GM20000 (cell line): ENCODE measurements at places on chromosomes 11 and 22.

GRCh38 chr11:6633422-6634408, 14.5 kb upstream of the TPP1 start:
- no peak for DNase-seq

- no peak for DNase-seq
Observed at GRCh38 chr22:17266251-17266971, 47.2 kb upstream of the ADA2 start.

DNA sequence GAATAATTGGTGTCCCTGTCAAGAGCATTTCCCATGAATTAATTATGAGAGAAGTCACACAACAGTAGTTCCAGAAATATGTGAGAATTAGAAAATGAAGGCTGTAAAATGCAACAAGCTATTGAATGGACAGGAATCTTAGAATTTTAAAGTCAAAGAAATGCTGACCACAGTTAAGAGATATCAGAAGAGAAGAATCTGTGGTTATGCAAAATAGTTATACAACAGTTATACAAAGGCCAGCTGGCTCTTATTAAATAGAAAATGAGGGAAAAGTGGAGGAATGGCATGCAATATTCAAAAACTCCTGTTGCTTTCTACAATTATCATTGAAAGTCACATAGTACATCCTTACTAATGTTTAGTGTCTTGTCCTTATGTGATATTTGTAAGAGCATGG, 27.4 kb downstream of the CASP12 start:
- DNase-seq, result no peak

DNA sequence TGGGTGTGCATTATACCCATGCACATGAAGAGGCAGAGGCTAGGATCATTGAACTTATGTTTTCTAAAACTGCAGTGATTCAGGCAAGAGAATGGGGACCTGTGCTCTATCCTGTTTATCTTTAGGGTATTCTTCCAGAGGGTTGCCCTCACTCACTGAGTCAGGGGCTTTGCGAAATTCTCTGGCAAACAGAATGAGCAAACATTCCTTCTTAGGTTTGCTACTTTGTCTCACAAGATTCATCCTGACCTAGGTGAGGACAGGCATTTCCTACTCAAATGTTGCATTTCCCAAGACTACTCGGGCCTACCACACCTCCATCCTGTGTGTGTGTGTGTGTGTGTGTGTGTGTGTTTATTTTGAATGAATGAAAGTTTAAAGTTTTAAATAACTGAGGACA, 2.7 kb upstream of the EIF3M start:
- no peak for DNase-seq

- DNase-seq, result no peak
Observed at GRCh38 chr22:35887296-35887875, 141.2 kb downstream of the RBFOX2 start.

GRCh38 chr22:31212783-31213629, 908 bp downstream of the LIMK2 start:
- no peak for DNase-seq

DNA sequence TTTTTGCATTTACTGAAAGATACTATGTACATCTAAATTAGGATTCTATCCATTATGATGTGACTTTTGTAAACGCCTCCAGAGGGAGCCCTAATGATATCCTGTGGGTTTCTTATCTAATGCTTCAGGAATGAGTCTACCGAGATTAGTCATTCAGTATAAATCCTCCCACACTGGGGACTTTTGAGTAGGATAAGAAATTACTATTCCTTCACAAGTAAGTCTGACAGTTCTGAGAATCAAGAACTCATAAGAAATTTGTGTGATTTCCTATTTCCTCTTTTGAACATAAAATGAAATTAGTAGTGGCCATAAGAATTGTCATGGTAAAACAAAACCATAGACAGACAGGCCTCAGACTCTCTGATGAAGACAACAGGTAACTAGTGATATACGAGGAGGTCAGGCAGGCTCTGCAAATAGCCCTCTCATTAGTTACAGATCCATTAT, 10.0 kb upstream of the OR5M1 start:
- peak; percentile 11 for DNase-seq

- DNase-seq, result no peak
Observed at GRCh38 chr22:44261861-44262595, 50.7 kb downstream of the SHISAL1 start.

GRCh38 chr11:43837879-43838278, 42.8 kb upstream of the ALKBH3 start:
- DNase-seq, result peak; percentile 8

GRCh38 chr11:77401486-77402217, 72.2 kb downstream of the PAK1 start:
- DNase-seq, result no peak

DNA sequence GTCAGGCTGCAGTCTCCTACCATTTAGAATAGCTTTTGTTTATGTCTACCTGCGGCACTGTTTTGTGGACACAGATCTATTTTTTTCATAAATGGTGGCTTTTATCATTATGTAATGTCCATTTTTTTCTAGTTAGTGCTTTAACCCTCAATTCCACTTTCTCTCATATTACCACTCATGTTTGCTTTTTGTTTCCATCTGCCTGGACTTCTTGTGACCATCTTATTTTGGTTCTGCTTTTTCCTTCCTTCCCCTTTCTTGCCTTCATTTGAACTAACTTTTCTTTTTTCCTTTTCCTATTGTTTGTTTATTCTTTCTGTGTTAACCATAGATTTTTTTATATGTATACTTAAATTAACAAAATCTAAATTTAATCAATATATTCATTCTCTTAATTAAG, 98.5 kb upstream of the SLC22A12 start:
- DNase-seq, result no peak

DNA sequence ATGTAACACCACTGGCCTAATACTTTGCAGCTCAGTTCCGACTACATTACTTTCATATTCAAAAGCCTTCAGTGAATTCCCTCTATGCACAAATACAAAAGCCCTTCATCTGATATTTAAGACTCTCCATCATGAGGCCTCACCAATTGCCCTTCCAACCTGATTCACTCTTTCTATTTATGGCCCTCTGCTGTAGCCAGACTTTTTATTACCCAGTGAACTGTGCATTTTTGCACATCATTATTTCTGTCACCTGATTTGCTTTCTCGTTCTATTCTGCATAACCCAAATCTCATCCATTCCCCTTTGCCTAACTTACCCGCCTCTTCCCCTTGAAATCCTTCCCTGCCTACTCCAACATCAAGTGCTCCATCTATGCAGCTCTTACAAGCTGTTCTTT, 78.3 kb downstream of the BBOX1 start:
- DNase-seq, result no peak

DNA sequence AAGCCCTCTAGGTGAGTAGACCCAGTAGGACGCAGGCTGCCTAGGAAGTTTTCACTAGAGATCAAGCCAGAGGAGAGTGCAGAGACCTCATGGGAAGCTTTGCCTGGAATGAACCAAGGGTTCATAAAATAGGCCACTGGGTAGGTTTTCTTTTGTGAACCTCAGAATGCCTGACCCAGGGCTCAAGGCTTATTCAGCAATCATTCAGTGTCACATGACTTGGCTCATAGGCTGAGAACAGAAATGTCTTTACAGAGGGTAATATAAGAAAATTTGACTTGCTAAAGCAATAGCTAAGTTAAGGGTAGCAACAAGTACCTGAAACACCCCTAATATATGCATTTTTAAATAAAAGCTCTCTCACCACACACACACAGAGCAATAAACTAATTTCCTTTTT, 132.6 kb downstream of the RAB38 start:
- no peak for DNase-seq

DNA sequence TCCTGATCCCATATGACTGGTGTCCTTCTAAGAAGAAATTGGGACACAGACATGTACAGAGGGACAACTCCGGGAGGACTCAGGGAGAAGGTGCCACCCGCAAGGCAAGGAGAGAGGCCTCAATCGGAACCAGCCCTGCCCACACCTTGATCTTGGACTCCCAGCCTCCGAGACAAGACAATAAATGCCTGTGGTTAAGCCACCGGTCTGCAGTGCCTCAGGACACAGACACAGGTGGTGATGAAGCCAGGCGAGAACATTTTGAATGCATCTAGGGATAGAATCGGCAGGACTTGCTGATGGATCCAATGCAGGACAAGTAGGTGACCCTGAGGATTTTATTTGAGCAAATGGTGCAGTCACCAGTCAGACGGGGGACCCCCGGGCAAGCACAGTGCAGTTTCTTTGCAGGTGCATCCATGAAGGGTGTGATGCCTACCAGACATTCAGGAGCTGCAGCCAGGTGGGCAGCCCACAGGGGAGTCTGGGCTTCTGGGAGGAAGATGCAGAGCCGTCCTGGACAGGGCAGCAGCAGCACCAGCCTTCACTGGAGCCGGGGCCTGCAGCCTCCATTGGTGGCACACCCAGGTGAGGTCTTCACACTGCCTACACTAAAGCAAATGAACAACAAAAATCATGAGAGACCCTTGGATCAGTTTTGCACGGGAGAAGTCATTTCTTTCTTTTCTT, 20.2 kb upstream of the SEPTIN5 start:
- no peak for DNase-seq

DNA sequence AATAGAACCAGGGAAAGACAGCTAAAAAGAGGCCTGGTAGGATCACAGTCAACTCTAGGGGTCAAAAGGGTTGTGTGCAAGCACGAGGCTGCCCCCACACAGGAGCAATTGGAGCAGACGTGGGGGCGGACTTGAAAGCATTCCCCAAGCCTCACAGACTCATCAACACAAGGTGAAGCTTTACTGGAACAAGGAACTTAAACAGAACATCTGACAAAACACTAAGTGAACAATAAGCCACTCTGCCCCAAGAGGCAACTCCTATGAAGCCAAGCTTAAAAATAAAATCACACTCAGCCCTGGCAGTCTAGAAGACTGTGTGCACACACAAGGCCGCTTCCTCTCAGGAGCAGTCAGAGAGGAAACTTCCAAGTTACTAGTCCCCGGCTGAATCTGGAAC, 32.2 kb upstream of the TEAD1 start:
- no peak for DNase-seq

- DNase-seq, result no peak
Observed at GRCh38 chr22:22896601-22897000, 9.0 kb downstream of the IGLL5 start.

DNA sequence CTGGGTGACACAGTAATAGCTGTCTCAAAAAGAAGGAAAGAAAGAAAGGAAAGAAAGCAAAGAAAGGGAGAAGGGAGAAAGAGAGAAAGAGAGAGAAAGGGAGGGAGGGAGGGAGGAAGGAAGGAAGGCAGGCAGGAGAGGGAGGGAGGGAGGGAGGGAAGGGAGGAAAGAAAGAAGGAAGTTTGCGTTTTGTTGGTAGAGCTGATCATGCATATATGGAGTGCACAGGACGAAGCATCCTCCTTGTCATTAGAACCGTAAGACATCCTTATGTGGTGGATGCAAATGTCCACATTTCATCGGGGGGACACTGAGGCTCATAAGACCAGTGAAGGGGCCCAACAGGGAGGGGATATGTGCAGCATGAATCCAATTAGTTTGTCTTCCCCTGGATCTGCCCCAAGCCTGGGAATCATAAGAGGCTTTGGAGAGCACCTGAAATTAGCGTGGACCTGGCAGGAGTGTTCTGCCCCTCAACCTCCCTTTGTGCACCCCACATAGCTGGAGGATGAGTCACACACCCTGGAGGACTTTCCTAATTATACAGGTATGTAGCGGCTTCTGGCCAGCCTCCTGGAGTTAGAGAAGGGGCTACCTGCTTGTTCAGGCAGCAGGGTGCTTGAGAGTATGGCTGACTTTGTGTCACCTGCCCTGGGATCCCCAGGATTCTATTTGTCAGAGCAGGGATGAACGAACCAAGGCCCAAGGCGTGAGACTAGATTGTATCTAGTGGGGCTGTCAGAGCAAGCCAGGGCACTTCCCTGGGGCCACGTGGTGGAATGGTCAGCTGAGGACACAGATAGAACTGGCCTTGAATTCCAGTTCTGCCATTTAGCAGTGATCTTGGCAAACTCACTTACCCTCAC, 119.7 kb upstream of the CD82 start:
- no peak for DNase-seq

DNA sequence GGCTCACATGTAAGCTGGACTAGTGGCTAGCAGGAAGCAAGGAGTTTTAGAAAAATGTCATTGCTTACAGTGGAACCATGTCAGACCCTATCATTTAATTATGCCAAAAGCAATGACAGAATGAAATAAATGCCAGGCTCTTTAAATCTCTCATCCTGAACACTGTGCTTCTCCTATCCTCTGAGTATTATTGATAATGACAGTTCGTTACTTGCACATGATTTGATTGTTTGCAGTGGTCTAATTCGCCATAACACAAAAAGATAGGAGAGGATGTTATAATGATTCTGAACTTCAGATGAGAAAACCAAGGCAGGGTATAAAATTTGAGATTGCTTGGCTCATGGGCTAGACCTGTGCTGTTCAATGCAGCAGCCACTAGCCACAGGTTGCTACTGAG, 68.2 kb downstream of the FLI1 start:
- no peak for DNase-seq

DNA sequence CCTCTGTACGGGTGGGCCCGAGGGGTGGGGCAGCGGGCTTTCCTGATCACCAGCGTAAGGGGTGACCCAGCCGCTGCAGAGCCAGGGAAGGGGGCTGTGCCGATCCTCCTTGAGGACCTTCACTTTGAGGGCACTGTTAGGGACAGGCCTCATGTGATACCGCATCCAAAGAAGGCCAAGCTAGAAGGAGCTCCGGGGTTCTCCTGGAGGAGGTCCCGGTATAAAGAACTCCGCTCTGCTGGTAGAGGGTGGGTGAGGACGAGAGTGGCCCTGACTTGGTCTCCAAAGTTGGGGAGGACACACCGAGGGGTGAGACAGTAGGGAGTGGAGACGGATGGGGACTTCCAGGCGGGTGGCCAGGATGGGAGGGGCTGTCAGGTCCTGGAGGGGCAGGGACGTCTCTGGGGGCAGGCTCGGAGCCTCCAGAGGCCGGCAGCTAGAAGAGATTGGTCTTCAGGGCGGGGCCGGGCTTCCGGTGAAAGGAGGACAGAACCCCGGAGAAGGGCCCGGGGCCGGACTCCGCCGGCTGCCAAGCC, 4.6 kb downstream of the PHOX2A start:
- DNase-seq, result peak; percentile 86

GRCh38 chr11:62858201-62858600, 18.8 kb upstream of the WDR74 start:
- no peak for DNase-seq
